ENCODE measurements at places on chromosomes 2 and 18. TPM values are rescaled to one million over a fixed set of nuclear protein-coding genes. Genes with fewer than 3 reads are reported as not detected.

- no peak for DNase-seq
These were observed 31.1 kb downstream of the HK2 start for GRCh38 chr2:74864728-74865722.

GRCh38 chr2:105291981-105292380 is 37.6 kb downstream of the TGFBRAP1 start:
- no peak for DNase-seq

DNA sequence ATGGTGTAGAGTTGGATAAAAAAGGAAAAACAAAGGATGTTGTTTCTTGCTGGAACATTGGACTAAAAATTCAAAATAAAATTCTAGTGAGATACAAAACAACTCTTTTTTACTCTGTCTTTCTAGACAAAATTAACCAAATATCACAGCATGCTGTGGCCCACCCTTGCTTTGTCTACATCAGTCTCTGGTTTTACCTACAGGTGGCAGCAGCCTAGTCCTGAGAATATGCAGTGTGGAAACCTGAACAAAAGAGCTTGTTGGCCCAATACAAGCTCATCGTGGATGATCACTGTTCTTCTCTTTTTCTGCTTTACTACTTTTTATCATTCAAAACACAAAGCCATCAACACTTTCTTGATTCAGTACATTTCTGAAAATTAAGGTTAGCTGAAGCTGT is 210.4 kb downstream of the CDH19 start:
- no peak for DNase-seq

DNA sequence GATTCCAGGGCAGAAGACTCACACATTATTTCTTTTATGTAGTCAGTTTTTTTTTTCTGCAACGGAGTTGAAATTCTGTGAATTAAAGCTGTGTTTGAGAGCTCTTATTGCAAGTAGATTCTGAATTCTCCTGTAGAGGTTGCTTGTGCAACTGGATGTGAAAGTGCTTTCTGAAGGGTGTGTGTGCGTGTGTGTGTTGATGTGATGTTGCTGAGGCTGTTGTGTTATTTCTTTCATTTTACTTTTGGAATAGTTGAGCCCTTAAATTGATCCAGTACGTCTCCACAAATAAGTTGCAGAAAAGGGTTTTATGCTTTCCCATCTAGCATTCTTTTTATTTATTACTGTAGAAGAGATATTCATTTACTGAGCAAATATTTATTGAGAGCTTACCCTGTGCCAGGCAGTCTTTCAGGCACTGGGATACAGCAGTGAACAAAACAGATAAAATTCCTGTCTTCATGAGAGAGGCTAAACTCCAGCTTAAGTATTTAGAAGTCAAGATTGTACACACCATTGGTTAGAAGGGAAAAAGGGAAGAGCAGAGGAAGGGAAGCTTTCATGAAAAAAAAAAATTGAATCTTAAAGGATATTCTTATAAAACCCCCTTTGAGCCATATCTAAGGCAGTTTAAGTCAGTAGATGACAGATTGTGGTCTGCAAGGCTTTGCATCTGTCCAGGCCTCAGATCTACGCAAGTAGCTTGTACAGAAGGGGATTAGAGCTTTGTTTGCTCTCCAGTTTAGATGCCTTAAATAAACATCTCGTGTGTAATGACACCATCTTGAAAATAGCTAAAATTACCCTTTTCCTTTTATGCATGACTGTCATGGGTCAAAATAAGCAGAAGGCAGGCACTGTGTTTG is 58.2 kb downstream of the MYO1B start:
- no peak for DNase-seq

Gene LHCGR
- polyA plus RNA-seq = 0.16 TPM

Gene LDLRAD4
- polyA plus RNA-seq = 15.1 TPM

Gene TUBB8B
- 1.2 TPM for polyA plus RNA-seq

GRCh38 chr2:232588680-232589585 is 38.4 kb downstream of the EIF4E2 start:
- no peak for DNase-seq

DNA sequence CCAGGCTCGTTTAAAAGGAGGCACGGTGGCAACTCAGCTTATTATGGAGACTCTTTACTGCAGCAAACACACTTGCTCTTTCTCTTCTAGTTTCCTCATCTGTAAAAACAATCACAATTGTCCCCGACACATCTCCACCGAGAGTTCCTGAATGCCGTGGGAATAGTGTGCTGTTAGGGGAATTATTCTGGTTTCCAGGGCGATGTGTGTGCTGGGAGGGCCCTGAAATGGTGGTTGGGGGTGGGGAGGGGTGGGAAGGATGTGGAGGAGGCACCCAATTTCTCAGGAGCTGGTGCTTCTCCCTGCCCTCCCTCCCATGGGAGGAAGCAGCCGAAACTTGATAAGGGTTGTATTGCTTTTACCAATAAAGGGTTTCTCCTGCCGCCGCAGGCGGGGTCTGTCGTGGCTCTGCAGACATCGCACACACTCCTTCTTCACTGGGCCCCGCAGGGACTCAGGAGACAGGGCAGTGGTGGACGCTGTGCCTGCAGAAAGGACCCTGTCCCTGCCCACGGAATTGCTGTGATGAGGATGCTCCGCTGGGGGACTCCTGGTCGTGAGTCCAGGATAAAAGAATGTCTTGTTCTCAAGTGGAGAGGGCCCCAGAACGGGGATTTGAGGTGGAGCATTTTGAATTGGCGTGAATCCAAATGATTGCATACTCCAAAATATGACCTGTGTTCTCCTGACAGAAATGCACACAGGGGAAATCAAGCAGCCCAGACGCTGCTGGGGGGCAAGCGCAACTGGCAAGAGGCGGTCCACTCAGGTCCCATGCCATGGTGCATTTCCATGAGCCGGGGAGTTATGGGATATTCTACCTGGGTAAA is 119.2 kb downstream of the ACKR3 start:
- no peak for DNase-seq

Gene ALK
- polyA plus RNA-seq = not detected

Gene DYSF
- 22.8 TPM for polyA plus RNA-seq

DNA sequence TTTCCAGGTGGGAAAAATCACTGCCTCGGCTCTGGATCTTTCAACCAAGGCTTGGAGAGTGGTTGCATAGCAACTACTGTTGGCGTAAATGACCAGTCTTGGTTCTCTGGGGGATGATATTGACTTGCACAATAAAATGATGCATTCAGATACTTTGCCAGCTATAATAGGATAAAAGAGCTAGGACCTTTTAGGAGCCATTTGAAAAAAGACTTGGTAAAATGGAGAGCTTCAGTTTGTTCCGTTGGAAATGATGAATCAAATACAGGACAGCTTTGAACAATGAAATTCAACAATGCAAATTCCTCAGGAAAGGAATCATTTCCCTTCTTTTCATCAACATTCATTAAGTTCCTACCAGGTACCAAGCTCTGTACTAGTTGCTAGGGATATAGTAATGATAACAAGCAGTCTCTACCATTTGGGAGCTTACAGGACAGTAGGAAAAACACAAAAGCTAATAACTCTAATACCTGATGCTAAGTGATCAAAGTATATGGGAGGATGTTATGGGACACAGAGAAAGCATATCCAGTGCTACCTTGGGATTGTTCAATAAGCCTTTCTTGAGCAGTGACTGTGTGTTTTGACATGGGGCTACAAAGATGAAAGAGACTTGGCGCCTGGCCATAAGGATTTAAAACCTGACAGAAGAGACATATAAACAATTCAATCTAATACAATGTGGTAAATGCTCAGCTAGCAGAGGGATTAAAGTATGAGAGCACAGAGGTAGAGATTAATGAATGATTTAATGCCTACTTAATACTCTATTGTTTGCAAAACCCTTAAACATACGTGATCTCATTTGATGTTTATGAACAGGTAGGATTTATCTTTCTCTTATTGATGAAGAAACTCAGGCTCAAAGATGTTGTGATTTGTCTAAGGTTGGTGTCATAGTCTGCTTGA is 110.7 kb downstream of the QPCT start:
- DNase-seq = no peak

DNA sequence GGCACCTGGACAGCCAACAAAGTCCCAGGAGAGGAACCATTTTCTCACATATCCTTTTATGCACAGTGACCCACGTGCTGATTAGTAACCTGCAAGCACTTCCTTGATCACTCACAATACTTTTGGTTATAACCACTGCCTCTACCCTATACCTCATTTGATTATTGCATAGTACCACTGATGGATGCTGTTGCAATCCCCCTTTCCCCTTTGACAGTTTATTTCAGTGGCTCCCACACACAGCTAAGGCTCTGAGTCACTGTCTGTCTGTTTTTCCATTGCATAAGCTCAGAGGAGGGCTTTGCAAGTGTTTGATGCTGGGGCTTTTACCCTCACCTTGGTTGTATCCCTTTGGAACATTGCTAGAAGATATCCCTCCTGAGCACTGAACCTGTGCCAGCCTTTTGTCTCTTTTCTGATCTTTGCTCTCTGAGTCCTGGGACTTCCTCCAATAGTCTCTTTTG is 101.7 kb upstream of the RBBP8 start:
- DNase-seq = no peak

Gene CREG2
- 0.50 TPM for polyA plus RNA-seq

DNA sequence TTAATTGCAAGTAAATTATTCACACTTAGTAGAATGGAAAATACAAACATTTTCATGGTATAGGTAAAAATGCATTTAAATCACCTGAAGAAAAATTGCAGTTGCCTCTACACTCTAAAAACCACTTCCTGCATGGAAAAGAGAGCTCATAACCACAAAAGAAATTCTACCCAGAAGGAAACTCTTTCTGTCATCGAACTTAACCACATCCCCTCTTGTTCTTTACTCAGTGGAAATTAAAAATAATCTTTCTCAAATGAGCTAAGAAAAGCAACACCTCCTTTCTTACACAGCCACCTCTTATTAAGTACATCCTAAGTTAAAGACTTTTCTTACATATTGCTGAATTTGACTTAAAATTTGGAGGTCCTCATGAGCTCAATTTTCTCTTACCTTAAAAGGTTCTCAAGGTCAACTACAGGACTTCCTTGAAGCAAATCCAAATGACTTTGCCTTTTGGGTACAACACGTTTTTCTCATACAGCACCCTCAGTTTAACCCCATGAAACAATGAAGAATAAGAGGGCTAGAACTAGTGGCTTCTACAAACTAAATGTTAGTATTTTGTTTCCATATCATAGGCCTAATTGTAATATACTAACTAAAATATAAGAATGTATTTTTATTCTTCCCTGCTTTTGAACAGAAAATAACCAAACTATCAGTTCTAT is 109.1 kb upstream of the CRIM1 start:
- no peak for DNase-seq

- no peak for DNase-seq
These were observed 103.3 kb downstream of the METTL4 start for GRCh38 chr18:2468051-2468450.

- DNase-seq = no peak
These were observed 593.3 kb upstream of the FANCL start for GRCh38 chr2:58834404-58834803.

Gene TMX3
- 90.2 TPM for polyA plus RNA-seq

Gene SERPINB4
- polyA plus RNA-seq = not detected

Gene ITPRIPL1
- polyA plus RNA-seq = 5.5 TPM

DNA sequence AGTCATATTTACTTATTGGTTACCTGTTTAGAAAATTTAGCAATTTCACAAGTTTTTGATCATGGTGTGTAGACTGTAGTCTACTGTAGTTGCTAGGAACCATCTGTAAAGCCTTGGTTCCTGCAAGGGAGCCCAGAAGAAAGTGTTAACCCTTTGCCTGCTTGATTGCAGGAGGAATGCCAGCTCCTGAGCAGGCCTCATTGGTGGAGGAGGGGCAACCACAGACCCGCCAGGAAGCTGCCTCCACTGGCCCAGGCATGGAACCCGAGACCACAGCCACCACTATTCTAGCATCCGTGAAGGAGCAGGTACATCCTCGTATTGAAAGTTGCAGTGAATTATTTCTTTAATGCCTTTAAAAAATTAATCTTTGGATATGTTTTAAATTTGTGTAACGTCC is 76.3 kb downstream of the PKP4 start:
- DNase-seq = no peak

GRCh38 chr18:6920099-6920955 is 190.8 kb downstream of the ARHGAP28 start:
- no peak for DNase-seq

DNA sequence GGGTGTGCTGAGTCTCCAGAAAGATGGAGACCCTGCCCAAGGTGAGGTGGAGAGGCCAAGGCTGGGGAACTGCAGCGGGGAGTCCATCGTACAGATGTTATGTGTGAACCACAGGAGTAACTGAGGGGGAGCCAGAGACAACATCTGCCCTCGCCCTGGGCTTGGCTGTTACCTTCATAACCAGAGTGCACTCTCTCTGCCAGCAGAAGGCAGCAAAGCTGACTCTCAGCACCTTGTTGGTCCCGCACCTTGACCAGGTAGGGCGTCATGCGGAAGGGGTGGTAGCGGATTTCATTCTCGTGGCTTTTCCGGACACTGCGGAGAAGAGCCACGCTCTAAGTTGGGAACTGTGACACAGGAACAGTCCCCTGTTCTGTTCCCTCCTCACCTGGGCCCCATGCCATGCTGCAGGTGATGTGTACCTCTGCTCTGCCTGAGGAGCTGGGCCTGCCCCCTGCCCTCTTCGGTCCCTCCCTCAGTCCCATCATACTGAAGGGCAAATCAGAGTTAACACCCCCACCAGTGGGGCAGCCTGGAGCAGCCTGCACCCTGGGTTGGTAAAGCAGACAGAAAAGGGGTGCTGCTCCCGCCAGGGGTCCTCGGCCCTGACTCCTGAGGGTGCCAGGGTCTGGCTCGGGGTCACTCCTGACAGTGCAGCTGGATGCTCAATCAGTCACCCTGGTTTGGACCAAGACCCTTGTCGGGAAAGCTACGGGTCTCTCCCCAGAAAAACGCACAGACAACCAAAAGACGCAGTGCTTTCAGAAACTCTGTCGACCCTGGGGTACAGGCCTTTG is 20.3 kb downstream of the PER2 start:
- DNase-seq = no peak

DNA sequence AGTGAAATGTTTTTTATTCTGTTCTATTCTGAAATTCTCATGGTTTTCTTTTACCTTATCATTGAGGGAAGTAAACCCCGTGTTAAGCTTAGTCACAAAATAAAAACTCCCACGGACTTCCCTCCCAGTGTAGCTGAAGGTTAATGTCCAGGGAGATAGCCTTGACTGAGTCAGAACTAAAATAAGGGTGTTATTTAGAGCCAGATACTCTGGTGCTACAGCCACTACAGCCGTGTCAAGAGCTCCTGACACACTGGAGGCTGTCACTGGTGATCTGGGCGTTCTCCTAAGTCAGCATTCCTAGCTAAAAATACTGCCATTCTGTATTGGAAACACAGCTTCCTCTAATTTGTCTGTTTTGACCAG is 82.0 kb upstream of the RANBP2 start:
- peak; percentile 74 for DNase-seq

GRCh38 chr2:208466920-208467298 is 60.3 kb downstream of the PTH2R start:
- DNase-seq = no peak

Gene ANKZF1
- polyA plus RNA-seq = 54.7 TPM

- no peak for DNase-seq
These were observed 87.2 kb downstream of the LONRF2 start for GRCh38 chr2:100235098-100235497.

- no peak for DNase-seq
These were observed 661.7 kb upstream of the NRXN1 start for GRCh38 chr2:51693640-51694039.

Gene ZSWIM2
- polyA plus RNA-seq = not detected

Gene ARHGEF4
- 1.7 TPM for polyA plus RNA-seq
